AG09319 (cell line): ENCODE measurements at places on chromosomes 12 and 14.

DNA sequence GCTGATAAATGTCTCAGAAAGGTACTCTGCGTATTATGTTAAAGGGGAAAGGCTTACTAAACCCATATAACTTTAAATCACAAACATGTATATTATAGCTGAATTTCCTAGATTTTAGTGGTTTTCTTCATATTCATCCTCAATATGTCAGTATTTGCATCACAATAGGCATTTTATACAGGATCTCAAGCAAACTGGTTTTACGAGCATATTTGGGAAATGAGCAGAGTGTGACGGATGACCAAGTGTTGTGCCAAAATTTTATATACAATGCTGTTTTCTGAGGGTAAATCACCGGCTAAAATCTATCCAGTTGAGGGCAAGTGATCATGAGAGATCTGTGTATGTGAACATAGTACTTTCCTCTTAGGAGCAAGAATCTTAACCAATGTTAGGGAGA is 8.4 kb downstream of the CPM start:
- no peak for DNase-seq

DNA sequence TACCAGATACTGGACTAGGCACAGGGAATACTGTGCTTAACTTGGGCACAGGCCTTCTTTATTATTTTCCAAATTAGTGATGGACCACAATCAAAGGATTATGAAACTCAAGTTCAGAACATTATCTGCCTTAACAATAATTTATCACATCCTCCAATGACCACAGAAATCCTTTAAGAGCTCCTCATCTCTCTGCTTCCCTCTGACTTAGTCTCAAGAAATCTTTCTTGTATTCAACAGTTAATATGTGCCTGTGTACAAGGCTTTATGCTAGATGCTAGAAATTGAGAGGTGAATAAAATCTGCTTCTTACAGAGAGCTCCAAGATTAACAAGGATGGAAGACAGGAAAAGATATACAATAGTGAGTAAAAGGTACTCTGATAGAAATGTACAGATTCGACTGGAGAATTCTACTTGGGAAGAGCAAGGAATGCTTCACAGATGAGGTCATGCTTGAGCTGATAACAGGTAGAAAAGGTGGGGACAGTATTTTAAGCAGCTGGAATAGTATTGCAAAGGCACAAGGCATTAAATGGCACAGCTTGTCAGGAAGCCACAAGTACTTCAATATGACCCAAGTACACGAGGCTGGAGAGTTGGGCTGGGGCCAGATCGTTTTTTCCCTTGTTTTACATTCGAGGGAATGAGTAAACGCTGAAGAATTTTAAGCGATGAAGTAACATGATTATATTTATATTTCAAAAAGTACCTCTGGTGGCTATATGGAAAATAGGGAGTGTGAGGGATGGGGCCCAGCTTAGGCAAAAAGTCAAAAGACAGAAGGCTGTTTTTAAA is 55.1 kb upstream of the ARID2 start:
- peak; percentile 16 for DNase-seq

DNA sequence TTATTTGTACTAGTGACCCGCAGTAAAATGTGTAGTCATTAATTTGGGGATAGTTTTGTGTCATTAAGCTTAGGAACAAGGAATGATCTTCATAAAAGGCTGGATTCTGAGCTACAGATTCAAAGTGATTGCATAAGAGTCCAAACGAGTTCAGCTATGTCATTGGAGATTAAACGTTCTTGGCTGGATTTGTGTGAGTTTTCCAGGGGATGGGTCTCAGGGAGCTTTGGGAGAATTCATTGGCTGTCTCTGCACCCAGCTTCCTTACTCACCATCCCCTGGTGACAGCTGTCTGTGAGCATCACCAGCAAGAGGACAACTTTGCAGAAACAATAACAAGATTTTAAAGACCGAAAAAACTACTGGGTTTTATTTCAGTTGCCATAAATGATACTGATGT is 130.4 kb downstream of the DAAM1 start:
- no peak for DNase-seq

- DNase-seq = no peak
Measured at GRCh38 chr12:60162988-60163720, 567.3 kb downstream of the SLC16A7 start.

GRCh38 chr12:75704664-75705063 is 193.3 kb upstream of the KRR1 start:
- DNase-seq = no peak

GRCh38 chr12:109436188-109436560 is 40.9 kb downstream of the KCTD10 start:
- no peak for DNase-seq

DNA sequence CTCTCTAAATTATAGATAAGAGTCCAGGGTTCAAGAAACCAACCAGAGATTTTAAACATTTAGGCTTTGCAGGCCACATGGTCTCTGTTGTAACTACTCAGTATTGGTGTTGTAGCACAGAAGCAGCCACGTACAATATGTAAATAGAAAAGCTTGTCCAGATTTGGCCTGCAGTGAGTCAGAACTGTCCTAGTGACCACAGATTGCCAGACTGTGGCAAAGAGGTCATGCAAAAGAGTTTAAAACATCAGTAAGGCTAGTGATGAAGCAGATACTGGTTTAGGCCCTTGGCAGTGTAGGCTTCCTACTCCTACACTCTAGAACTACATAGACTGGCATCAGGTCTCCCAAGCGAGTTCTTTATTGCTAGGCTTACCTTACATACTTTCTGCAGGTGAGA is 117.6 kb upstream of the GARIN6 start:
- no peak for DNase-seq

GRCh38 chr12:76962099-76962498 is 83.3 kb upstream of the CSRP2 start:
- DNase-seq = no peak

DNA sequence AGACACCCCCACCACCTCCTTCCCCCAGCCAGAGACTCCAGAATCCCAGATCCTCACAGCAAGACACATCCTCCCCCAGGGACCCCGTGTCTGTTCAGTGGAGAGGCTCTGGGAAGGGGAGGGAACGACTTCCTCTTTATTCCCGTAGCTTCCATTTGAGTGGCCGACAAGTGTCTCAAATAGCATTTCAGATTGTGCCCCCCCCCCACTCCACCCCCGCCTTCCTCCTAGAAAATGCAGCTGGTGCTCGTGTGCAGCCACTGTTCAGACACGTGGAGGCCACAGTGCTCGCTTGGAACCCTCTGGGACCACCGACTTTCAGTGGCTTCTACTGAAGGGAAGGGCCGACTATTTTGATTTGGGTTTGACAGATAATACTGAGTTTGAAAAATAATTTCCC is 14.3 kb downstream of the PPP2R5C start:
- no peak for DNase-seq

DNA sequence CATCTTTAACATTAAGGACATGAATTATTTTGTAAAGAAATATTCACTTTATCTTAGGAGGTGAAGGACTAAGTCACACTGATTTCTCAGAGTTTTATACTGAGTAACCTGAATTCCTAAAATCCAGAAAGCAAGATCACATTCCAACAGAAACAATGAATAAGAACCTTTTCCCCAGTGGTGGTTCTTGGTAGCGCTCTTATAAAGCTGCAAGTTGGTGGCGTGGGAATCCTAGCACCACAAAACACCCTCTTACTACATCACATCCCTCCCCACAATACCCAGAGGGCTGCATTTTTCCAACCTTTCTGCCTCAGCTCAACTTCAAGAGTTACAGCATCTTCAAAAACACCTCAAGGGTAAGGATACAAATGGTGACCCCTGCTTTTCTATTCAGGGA is 44.0 kb upstream of the SMUG1 start:
- no peak for DNase-seq

DNA sequence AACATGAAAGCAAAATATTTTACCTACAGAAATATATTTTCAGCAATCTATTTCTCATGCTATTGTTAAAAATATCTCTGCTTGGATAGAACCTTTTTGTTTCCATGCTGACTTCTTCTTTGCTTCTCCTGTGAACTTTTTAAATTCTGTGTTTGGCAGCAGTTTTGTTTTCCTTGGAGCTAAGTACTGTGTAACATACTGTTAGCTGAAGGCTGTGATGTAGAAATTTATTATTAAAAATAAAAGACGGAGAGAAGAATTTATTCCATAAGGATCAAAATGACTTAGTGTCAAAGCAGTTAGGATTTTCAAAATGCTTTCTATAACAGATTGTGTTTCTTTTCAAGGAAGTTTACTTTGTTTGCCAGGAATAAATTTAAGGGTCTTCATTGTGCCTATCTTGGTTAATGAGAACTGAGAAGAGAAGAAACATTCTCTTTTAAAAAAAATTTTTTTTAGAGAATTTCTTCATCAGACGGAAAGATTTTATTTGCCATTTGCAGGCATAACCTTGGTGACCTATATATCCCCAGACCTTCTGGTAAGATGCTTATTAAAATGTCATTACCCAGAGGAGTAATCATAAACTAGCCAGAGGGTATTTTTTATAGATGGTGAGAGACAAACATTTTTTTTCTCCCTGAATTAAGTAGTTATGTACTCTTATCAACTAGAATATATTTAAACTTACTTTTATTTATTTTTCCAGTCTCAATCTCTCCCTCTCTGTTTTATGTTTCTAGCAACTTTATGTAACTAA is 147.1 kb upstream of the SLCO1C1 start:
- DNase-seq = peak; percentile 8

DNA sequence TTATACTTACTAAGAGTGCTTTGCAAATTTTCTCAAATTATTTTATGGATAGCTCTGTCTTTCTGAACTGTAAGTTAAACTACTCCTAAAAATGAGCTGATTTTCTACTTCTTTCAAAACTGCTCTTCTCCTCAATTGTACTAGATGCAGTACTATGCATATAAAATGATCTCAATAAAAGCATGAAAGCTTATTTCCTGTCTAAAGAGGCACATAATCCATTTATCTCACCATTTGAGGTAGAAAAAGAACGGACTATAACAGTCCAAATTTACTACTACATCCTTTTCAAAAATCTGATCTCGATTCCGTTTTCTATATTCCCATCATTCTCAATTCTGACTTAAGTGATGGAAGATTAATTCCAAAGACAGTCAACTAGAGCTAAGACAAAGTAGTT is 14.4 kb downstream of the SLIRP start:
- no peak for DNase-seq

DNA sequence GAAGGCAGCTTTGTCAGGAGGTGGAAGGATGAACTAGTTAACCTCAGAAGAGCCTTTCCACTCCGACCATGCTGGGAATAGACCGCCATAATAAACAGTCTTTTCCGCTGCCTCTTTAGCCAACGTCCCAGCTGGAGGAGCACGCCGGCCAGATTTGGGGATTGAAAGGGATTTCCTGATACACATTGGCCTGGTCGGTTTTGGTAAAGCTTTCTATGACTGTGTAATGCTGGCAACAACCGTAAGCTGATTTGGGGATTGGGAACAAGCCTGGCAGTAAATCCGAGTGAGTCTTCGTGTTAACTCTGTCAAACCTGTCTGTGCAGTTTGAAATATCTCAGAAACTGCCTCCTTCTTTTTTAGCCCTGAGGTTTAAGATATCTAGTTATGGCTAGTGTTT is 87.0 kb downstream of the DAD1 start:
- no peak for DNase-seq

GRCh38 chr12:77013091-77013490 is 52.3 kb downstream of the E2F7 start:
- DNase-seq = peak; percentile 12

DNA sequence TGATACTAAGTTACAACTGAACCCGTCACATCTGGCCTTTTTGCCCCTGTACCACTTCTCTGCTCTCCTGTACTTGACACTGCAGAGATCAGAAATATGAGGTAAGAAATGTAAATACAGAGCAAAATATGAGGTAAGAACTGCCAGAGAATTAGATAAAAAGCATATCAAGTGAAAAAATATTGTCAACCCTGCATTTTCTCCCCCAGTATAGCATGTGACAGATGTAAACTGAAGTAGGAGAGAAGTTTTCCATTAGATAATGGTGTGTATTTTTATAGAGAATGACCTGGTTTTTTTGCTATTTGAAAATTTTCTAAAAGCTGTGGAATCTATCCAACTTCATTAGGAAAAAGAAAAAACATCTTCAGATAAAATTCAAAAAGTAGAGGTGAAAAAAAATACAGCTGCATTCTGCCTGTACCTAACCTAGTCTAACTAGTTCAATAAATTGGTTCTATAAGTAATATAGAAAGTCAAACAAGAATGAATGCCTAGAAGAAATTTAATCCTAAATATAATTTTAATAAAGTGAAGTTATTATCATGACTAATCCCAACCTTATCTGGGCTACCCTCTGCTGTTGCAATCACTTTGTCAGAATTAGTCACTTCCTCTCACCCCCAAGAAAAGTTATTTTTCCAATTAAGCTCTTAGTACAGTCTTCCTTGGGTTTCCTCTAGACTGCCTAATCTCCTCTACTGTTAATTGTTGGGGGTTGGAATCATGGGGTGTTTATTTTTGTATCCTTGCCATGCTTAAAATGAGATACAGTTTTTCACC is 210.0 kb downstream of the RASSF9 start:
- peak; percentile 35 for DNase-seq

DNA sequence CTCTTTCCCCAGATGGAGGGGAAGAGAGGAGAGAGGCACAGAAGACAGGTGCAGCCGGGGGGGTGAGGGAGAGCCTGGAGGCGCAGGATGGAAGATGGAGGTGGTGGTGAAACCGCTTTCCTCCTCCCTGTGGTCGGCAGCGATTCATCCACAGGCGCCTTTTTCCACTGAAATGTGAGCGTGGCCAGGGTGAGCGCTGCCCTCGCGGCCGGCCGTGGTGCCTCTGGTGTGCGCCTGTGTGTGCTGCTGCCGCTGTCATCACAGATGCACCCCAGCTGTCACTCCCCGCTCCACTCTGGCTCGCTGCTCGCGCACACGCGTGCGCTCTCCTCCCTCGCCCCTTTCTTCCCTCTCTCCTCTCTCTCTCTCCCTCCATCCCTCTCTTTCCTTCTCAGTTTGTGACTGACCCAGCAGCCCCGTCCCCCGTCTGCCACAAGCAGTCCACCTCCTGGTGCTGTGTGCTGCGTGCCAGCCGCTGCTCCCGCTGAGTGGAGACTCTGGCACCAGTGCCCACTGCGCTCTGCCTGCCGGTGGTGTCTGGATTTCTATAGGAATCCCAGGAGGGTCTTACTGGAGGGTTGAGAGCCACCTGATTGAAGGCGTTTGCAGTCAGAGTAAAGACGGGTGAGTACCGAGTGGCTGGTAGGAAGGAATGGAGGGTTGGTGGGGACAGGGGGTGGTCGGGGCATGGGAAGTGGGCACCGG is at the start of gene LRTM2:
Gene LRTM2 (plus strand): TSS at position 375 of the 705 bp plus-strand sequence. CDS start 7,584 bp downstream, outside the sequence.
- no peak for DNase-seq

DNA sequence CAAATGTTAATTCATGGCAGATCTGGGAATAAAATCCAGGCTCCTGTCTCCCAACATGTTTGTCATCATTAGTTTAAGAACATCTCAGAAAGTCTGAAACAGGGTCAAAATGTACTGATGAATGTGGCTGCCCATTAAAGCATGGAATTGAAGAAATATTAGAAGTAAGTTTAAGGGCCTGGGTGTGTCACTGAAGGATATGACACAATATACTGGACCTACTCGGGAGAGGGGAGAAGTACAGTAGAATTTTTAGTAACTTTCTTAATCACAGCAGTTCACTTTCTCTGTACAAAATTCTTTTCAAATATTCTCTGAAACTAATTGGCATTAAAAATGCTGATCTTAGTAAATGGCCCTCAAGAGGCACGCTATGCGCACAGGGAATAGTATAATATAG is 185.5 kb downstream of the ETV6 start:
- no peak for DNase-seq

GRCh38 chr12:103523771-103524170 is 28.0 kb upstream of the C12orf42 start:
- no peak for DNase-seq

GRCh38 chr12:50927356-50927755 is 25.0 kb upstream of the HIGD1C start:
- no peak for DNase-seq
